ENCODE measurements at places on chromosomes 12 and 14. TPM values are rescaled to one million over a fixed set of nuclear protein-coding genes. Genes with fewer than 3 reads are reported as not detected.

DNA sequence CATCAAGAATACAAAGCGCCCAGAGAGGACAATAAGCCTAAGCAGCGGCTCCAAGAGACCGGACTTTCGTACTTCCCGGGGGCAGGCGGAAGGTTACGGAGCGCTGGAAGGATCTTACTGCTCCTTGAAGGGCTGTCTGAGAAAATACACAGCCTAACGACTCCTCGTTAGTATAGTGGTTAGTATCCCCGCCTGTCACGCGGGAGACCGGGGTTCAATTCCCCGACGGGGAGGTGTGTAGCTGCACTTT is 12.1 kb upstream of the TMPO start:
- peak; percentile 87 for DNase-seq

GRCh38 chr14:77206877-77207389 is 25.3 kb downstream of the TMEM63C start:
- DNase-seq = no peak

- DNase-seq = no peak
Observed at GRCh38 chr12:111558107-111558376, 41.1 kb downstream of the ATXN2 start.

The SUSD6 gene
- 101 TPM for total RNA-seq

The METTL1 gene
- 8.7 TPM for total RNA-seq

The SLC15A4 gene
- 12.4 TPM for total RNA-seq
